ENCODE measurements at places on chromosomes 11 and 22.

DNA sequence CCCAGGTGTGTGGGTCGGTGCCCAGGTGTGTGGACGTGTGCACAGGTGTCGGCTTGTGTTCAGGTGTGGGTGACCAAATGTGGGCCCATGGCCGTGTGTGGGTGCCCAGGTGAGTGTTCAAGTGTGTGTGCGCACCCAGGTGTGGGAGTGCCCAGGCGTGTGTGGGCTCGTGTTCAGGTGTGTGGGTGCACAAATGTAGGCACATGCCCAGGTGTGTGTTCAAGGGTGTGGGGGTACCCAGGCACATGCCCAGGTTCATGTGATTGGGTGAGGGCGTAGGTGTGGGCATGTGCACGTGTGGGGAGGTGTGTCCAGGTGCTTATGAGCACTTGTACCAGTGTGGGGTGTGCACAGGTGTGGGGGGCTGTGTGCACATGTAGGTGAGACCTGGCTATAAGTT is 42.8 kb downstream of the MOB2 start:
- DNase-seq = no peak

DNA sequence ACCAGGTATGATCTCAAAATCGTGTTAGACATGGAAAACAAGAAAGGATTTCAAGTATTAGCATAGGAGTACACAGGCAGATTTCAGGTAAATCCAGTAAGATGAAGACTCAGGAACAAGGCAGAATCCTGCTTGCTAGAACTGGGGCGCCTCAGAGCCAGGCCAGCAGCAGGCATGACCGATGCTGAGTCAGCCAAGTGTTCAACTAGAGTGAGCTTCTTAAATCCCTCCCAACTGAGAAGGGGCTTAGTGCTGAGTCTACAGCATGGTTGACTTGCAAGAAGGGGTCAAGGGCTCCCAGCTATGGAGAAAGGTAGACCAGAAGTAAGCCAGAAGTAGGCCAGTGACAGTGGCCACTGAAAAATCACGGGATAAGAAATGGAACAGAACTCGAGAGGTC is 12.4 kb downstream of the GRAP2 start:
- no peak for DNase-seq

- DNase-seq = no peak
Measured at GRCh38 chr11:75403983-75404658, 4.8 kb downstream of the RPS3 start.

DNA sequence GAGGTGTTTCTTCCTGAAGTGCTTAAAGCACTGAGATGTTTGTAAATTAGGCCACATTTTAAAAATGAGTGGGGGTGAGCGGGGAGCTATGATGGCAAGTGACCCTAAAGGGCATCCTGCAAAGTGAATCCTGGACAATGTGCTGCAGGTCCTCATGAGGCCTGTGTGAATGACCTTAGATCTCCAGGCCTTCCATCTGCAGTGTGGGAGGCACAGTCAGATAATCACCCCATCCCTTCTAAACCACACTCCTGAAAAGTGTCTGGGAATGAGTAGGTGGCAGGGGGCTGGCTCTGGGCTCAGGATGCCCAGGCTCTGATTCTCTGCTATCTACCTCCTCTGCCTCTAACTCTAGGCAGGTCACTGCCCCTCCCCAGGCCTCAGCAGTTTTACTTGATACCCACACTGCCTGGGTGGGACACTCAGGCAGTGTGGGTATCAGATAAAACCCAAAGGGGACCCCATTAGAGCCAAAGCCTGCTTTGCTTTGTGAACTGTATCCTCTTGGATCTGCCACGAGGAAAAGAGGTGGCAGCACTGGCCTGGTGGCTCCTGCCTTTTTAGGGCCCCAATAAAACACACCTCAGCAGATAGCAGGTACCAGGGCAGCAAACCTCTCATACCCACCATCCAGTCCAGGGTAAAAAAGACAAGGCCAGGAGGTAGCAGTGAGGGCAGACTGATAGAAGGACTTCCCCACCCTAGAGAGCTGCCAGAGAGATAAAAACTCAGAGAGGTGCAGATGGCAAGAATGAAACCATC is 10.5 kb downstream of the STARD10 start:
- DNase-seq = no peak

DNA sequence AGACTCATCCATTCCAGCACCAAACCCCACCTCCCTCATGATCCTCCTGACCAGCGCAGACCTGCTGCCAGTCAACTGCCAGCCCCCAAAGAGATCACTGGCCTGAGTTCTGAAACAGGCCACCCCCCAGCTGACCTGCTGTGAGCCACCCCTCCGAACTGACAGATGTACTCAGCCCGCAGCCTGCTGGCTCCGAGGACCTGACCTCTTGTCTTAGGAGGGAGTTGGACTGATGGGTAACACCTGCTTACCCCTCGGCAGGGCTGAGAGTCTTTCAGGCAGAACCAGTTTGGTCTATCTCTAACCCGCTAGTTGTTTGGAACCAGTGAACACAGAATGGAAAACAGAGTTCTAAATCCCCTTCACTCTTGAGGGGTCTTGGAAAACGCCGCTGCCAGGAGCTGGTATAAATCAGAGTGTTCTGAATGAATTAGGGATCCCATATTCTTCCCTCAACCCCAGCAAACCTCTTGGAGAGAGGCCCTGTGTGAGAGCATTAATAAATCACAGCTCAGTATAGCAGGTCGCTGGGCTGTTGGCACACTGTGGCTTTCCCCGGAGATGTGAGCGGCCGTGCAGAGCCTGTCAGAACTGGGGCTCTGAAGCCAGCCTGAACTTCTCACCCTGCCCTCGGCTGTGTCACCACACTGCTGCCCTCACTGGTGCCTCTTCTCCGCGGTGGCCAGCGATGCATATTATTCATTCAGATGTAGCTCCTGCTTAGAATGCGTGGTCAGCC is 165.1 kb upstream of the NCAM1 start:
- no peak for DNase-seq

DNA sequence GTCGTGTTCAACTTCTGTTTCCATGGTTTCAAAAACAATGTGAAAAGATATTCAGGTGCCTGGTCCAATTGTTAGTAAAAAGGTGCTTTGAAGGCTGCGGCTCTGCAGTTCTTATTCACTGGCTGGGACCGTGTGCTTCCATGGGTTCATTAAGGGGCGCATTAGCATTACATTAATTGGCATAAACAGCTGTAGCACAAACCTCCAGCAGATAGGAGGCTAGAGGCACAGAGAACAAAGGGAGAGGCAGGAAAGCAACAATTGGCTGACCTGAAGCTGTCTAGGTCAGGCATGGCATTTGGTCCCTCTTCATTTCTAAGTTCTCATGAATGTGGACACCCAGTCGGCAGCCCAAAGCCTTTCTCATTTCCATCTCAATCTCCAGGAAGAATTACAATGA is 16.6 kb downstream of the PAK1 start:
- no peak for DNase-seq

DNA sequence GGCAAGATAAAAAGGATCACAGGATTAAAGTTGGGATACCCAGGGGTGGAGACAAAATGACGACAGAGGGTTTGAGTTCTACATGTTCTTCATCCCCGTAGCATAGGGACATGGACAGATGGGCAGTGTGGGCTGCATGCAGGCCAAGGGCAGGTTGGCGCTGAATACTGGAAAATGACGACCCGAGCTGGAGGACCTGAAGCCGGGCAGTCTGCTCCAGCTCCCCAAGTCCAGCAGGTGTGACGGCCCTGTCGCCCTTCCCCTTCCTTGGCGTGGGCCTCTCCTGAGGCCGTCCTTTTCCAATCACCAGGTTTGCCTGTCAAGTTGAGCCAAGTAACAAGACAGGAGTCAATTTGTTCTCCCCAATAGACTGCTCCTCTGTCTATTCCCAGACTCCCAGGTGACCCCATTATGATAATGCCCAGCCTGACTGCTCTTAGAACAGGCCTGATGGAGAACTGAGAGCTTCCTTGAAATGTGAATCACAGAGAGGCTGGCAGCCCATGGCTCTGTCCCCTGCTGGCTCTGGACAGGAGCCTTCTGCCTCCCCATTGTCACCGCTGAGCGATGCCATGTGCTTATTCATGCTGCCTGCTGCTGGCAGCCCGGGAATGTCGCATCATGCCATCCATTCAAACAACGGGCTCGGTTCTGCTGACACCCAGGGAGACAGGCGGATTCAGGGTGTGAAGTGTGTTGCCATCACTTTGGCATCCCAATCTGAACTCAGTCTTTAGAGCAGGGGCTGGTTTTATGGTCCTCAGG is 392.1 kb downstream of the NTM start:
- no peak for DNase-seq

GRCh38 chr11:42271306-42271705 is 811.9 kb upstream of the LRRC4C start:
- DNase-seq = no peak

- no peak for DNase-seq
Measured at GRCh38 chr11:129056916-129057315, 114.2 kb upstream of the TP53AIP1 start.

DNA sequence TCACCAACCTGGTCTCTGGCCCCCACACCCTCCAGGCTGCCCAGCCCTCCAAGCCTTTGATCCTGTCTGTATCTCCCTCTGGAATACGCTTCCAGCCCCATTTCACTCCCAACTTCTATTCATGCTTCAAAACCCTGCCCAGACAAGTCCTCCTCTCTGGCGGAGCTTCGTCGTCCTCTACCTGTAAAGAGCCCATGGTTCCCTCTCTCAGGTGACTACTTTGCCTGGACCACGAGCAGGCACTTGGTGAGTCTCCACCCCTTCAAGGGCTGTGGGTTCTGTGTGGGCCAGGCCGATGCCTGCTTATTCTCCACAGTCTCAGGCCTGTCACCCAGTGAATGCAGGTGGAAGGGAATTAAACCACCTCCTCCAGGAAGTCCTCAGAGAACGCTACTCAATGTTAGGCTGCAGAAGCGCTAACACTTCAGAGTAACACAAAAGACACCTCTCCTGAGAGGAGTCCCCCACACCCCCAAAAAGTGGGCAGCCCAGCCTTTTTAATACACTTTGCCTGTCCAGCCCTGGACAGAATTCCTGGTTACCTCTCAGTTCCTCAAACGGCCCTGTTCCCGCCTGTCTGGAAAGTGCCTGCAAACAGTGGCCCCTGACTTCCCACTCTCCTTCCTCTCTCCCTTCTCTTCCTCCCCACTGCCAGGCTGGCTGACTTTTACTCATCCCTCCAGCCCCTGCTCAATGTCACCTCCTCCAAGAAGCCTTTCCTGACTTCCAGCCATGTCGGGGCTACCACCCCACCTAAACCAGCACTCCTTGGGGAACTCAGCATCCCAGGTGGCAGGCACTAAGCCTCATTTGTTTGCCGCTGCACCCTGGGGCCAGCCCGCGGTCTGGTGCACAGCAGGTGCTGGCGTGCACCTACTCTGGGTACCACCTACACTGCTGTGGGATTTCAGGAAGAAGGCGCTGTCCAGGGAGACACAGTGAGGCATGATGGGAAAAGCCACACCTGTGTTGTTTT is 9.0 kb downstream of the RAC2 start:
- DNase-seq = no peak

DNA sequence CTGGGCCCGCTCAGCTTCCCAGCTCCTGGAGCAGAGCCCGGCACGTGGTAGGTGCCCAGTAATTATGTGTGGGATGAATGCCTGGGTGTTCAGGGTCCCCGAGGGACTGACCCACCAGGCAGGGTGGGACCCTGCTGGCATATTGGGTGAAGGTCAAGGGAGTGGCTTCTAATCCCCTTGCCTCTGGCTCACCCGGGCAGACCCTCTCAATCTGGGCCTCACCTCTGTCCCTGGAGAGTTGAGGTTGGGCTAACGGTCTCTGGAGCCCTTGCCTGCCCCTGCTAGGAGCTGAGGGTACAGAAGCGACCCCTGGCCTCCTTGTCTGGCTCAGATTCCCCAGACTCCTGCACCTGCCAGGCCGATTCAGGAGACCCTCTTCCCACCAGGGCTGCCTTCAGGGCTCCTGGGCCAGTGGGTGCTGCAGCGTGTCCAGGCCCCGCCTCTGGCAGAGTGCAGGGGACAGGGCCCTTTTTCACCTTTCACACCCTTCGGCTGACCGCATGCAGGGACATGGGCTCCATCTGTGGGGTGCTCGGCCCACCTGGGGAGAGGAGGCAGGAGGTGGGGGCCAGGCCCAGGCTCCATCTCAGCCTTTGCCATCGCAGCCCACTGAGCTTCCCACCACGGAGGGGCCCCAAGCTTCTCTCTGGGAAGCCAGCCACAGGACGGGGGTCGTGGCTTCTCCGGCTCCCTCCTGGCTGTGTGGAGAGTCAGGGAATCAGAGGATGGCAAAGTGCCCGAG is 3.8 kb upstream of the CTSD start:
- no peak for DNase-seq

- no peak for DNase-seq
Measured at GRCh38 chr22:31911565-31912406, 32.5 kb upstream of the YWHAH start.

DNA sequence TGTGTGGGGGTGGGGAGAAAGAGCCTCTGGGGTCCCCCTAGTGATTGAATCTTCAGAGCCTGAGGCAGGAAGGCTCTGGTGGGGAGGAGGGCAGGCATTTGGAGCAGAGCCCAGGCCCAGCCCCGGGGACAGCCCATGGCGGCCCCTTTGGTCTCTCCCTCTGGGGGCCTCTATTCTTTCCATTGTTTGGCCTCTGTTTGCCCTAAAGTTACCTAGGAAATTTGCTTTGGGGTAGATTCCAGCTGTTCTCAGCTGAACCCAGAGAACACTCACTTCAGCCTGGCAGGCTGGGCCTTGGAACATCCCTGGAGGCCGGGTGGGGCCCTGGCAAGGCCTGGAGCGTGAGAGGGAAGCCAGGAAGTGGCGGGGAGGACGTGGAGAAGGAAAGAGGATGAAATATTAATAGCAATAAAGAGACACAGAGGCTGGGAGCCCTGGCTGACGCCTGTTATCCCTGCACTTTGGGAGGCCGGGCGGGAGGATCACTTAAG is 22.9 kb upstream of the A4GALT start:
- no peak for DNase-seq

- no peak for DNase-seq
Measured at GRCh38 chr11:61350336-61350735, 11.3 kb downstream of the CYB561A3 start.

GRCh38 chr11:61896665-61897386 is 5.5 kb upstream of the FADS3 start:
- no peak for DNase-seq

GRCh38 chr11:76845069-76845468 is 15.6 kb upstream of the ACER3 start:
- DNase-seq = no peak

DNA sequence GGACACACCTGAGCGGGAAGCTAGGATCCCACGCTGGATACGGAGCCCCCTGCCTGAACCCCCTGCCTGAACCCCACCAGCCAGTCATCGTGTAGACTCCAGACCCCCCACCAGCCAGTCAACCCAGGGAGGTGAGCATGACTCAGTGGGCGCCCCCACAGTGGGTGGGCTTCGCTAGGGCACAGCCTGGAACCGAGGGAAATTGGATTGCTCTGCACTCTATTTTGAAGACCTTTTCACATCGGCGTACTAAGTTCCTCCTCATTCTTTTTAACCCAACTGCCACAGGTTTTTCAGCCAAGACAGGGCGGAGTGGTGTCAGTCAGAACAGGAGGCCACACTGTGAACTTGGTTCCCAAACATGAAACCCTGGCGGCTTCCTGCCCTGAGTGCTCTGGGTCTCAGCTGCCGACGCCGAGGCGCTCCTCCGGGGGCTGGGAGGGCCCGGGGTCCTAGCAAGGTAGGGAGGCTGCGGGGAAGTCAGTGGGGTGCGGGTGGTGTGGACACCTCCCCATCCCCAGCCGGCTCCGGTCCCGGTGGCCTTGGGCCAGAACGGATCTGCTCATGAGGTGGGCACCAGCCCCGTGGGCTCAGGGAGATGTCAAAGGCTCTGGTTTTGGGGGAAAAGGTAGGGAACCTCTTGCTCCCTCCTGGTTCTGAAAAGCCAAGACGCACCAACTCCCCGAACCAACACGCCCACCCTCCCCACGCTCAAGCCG is 57.0 kb downstream of the BRD1 start:
- no peak for DNase-seq

- DNase-seq = no peak
Measured at GRCh38 chr11:116787436-116787785, 412 bp downstream of the ZPR1 start.

GRCh38 chr11:69541501-69542313 is 60.2 kb downstream of the LINC01488 start:
- no peak for DNase-seq
